ENCODE measurements at places on chromosomes 13 and 19.

DNA sequence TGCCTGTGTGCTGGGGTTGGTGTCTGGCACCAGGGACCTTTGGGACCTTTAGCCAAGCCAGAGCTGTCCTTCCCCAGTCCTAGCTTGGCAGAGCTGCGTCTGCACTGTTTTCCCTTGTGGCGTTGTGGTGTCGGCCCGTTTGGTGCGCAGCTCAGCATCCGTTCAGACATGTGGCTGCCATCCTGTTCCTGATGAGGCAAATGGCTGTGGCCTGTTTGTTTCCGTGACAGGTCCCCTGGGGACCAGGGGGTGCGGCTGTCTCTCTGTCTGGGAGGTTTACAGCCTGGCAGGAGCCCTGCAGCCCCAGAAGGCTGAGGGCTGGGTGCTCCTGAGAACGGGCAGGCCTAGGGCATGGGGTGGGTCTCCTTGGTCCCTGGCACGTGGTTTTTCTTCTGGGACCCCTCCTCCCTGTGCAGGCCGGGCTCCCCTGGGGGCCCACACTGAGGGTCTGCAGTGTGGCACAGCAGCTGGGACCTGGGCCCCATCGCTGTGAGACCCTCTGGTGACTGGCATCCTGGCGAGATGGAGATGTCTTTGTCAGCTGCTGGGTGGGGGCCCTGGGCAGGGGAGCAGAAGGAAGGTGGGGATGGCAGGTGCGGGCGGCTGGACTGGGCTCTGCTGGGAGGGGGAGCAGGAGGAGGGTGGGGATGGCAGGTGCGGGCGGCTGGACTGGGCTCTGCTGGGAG, 4.0 kb downstream of the SPPL2B start:
- no peak for DNase-seq

GRCh38 chr13:99797691-99798090, 173.9 kb downstream of the ZIC5 start:
- no peak for DNase-seq

- DNase-seq = no peak
Observed at GRCh38 chr13:33575378-33575777, 242.6 kb upstream of the RFC3 start.

DNA sequence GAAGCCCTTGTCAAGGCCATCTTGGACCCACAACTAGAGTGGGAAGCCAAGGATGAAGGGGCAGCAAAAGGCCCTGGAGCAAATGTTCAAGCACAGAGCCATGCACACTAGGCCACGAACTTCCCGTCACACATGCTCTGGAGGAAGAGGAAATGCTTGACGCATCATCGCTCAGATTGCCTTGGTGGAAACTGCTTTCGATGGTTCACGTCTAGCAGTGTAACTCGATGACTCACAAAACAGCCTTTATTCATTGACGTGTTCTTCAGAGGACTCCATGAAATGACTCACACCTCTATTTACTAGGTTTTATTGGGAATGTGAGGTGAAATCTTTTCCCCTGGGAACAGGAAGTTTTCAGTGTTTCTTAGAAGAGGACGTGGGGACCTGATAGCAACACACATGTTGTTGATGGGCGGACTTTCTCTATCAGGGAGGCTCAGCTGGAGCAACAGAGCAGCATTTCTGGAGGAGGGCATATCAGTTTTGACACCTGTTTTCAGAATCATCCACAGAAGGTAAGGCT, 79.8 kb upstream of the FLT1 start:
- no peak for DNase-seq

- no peak for DNase-seq
Observed at GRCh38 chr19:48355365-48355954, 8.3 kb downstream of the TMEM143 start.

DNA sequence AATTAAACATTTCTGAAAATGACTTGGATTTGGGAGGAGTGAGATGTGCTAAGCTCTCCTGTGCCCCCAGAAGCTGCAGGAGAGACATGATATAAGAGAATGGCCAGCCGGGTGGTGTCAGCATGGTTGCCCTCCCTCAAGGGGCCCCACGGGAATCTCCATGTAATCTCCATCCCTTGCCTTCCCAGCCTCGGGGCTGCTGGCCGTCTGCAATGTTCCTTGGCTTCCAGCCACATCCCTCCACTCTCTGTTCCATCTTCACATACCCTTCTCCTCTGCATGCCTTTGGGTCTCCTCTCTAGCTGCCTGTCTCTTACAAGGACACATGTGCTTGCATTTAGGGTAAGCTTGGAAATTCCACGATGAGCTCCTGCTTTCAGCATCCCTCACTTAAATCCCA, 172.0 kb downstream of the TSHZ3 start:
- DNase-seq = no peak

DNA sequence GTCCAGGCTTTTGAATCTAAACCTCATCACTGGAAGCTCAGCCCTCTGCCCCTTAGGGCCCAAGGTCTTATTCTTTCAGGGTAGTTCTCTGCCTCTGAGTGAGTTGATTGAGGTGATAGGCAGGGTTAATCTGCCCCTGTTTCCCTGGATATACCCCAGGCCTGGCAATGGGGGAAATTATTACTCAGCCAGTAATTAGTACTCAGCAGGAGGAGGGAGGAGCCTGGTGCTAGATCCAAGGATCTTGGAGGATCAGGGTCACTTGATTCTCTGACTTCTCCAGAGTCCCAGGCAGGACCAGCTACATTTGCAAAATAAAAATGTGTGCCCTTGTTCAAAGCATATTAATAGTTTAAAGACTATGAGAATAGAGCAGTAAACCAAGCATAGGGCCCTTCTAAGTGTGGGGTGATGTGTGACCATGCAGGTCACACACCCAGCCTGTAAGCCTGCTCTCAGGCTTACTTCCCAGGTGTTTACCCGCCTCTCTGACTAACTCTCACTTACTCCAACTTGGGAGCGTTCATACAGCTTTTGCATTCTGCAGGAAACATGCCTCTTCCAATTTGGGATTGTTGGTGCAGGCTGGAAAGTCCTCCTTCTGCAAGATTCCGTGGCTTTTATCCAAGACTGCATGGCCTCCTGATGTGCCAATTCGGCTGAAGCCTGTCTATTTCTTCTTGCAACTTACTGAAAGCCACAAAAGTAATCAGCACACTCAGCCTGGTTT, 7.9 kb upstream of the STK24 start:
- DNase-seq = no peak

DNA sequence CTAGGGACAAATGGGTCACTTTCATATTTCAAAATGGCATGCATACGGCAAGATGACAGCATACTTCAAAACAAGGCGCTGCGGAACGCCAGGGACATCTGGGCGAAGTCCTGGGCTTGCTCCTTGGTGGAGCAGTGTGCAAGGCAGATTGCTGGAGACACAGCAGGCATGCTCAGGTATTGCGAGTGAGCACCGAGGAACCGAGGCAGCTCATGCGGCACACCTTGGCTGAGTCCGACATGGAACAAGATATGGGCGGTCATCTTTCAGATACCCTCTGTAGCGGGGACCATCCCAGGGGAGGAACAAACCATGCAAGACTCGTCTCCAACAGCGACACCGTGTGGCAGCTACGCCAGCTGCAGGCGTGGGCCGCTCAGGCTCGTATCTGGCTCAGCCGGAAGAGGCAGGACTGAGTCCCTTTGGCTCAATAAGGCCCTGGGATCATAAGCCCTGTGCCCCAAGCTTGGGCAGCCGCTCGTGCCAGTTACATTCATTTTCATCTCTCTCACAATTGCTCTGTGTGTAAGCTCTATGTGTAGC, 112.4 kb downstream of the NUFIP1 start:
- DNase-seq = no peak

GRCh38 chr19:54684527-54684926, 21.7 kb downstream of the LILRB4 start:
- DNase-seq = no peak

DNA sequence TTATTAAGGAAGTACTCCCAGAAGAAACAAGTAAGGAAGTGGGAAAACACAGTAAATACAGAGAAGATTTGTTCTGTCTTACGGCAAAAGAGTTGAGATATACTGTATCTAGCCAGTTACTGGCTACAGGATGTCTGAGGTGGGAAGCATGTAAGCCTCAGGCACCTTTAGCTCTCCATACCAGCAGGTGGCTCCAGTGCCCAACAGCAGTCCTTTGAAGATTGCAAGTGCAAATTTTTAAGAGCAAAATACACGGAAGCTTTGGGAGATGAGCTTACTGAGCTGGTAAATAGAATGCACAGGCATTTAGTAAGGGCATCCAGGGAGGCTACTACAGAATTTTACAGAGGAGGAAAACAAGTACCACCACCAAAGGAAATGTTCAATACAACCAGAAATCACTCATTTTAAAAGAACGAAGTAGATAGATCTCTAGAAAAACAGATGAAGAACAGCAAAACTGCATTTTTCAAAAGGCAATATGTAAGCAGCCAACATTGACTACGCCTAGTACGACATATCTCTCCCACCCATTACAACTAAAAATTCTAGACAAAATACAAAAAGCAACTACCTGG, 57.9 kb upstream of the VSTM2B start:
- DNase-seq = no peak

GRCh38 chr13:99178636-99179035, 22.0 kb upstream of the UBAC2 start:
- no peak for DNase-seq

DNA sequence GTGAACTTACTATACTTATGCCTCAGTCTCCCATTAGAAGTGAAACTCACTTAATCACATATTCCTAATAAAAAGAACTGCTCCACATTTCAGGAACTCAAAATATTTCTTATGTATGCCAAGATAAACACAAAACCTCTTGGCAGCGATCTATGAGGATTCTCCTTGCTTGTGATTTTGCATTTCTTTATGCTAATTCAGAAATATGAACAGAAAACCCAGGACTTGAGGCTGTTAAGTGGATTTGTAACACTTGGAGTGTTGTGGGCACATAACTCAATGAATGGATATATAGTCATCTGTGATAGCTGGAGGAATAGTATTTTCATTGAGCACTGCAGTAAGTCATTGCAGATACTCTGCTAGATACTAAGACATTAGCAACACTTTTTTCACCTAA, 5.6 kb upstream of the KATNAL1 start:
- no peak for DNase-seq

GRCh38 chr19:39563408-39563807, 23.4 kb upstream of the EID2 start:
- DNase-seq = no peak

GRCh38 chr13:21458813-21459701, at the start of gene ZDHHC20:
Gene ZDHHC20 (minus strand): TSS chr13:21459303. CDS start chr13:21459171, 132 bp downstream.
- DNase-seq = peak; percentile 82

GRCh38 chr13:109231888-109232287, 554.5 kb downstream of the IRS2 start:
- DNase-seq = no peak

GRCh38 chr13:48158290-48158689, 63.4 kb upstream of the MED4 start:
- no peak for DNase-seq

- DNase-seq = no peak
Observed at GRCh38 chr13:98845742-98846141, 93.3 kb upstream of the SLC15A1 start.

GRCh38 chr13:51772781-51773180, 31.2 kb downstream of the DHRS12 start:
- DNase-seq = no peak

DNA sequence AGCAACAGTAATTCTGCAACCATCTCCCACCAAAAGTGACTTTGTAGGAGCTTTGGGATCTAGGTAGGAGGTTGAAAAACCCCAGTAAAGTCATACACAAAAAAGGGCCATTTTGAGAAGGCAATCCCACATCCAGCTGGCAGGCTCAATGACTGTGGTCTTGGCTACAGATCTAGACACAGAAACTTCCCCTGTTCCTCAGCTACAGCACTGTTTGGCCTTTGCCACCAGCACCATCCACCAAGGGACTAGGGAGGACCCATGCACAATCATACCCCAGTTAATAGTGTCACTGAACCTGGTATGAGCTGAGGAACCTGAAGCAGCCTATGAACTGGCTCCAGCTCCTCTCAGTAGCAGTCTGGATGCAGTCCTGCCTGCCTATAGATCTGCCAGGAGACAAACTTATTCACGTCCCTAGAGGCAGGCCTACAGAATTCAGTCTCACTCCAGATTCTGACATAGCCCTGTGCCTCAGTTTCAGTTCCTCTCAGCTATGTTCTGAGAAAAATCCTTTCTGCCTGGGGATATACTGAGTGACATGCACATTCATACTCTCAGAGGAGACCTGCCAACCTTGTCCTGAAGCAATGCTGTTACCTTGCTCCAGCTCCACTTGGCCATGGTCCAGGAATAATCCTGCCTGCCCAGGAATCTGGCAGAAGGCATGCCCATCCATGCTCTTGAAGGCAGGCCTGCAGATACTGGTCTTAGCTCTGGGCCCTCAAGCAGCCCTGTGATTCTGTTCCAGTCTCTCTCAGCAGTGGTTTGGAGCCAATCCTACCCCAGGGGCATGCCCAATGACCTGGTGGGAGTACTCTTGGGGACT, 2048.3 kb upstream of the PCDH20 start:
- DNase-seq = no peak

- DNase-seq = no peak
Observed at GRCh38 chr19:4660181-4660791, 9.9 kb downstream of the MYDGF start.

DNA sequence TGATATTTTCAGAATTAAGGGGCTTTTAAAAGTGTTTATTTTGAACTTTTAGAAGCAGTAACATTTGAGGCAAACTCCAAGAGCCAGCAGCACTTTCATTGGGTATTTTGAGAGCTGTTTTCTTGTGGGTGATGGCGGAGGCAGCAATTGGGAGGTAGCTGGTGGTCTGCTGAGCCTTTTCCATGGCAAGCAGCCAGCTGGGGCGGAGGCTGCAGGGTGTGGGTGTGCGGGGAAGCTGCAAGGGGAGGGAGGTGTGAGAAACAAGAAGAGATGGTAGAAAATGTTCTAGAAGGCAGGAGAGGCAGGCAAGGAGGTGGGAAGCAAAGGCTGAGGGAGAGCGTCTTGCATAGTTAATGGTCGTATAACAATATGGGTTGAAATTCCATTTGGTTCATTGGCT, 223.4 kb upstream of the HTR2A start:
- no peak for DNase-seq

- no peak for DNase-seq
Observed at GRCh38 chr19:46349311-46349993, 2.6 kb downstream of the PPP5C start.

DNA sequence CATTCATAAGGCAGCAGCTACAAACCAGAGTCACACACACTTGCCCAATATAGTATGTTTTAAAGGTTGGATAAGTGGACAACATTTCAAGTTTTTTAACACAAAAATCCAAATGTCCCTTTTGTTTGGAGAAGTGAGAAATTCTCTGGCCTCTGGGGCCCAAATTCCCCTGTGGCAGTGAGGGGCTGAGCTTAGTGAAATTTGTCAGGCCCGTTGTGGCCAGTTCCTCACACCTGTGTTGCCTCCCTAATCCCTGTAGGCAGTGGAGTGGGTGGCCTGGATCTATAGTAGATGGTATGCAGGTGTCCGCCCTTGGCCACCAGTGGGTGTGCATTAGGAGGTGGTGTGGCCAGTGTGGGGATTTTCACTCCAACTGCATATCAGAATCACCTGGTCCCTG, 6.7 kb downstream of the WDR62 start:
- DNase-seq = no peak

GRCh38 chr19:16247353-16248182, 49.9 kb downstream of the AP1M1 start:
- peak; percentile 59 for DNase-seq

- no peak for DNase-seq
Observed at GRCh38 chr13:78197231-78197630, 278.6 kb upstream of the EDNRB start.

- no peak for DNase-seq
Observed at GRCh38 chr13:78192716-78193115, 274.1 kb upstream of the EDNRB start.

GRCh38 chr19:55581823-55582223, 1.2 kb upstream of the ZNF579 start:
- no peak for DNase-seq

- peak; percentile 24 for DNase-seq
Observed at GRCh38 chr13:112968910-112969691, at the start of gene MCF2L. Gene MCF2L (plus strand): TSS chr13:112969214. CDS start chr13:112969380, 166 bp downstream.

- DNase-seq = no peak
Observed at GRCh38 chr13:80586356-80586755, 245.4 kb upstream of the SPRY2 start.
